NCI-H1105 treated with DMSO at 0.1 percent for 48 hours (cell line): ENCODE measurements at places on chromosomes 6 and 20.
A peak's percentile ranks its signal among the peaks of the same experiment; 100 is the strongest.

DNA sequence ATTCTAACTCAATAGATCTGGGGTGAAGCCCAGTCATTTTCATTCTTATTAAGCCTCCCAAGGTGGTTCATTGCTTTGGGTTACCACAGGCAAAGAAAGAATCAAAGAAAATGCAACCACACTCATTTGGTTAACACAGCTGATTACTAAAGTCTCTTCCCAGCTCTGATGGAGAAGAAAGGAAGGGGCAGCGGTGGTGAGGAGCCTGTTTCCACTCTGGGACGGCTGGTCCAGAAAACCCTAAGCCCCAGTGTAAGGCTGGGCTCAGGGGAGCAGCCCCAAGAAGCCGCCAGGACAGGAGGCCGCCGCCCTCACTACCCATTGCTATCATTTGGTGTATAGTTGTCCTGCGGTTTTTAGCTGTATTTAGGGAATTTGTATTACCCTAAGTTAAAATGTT is 226.9 kb downstream of the CD83 start:
- DNase-seq: no peak

- DNase-seq: no peak
Observed at GRCh38 chr6:158697811-158698210, 48.0 kb downstream of the SYTL3 start.

GRCh38 chr6:159933077-159933476 is 35.8 kb upstream of the IGF2R start:
- no peak for DNase-seq

GRCh38 chr6:83546636-83547035 is 34.3 kb downstream of the PRSS35 start:
- DNase-seq: no peak

DNA sequence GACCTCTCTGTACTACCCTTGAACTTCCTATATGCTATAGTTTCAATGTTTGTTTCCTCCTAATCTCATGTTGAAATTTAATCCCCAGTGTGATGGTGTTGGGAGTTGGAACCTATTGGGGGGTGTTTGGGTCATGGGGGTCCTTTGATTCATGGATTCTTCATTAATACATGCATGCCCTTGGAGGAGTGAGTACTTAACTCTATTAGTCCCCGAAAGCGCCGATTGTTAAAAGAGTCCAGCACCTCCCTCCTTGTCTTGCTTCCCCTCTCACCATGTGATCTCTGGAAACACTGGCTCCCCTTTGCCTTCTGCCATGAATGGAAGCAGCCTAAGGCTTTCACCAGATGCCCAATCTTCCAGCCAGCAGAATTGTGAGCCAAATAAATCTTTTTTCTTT is 31.7 kb downstream of the NCR2 start:
- DNase-seq: no peak

DNA sequence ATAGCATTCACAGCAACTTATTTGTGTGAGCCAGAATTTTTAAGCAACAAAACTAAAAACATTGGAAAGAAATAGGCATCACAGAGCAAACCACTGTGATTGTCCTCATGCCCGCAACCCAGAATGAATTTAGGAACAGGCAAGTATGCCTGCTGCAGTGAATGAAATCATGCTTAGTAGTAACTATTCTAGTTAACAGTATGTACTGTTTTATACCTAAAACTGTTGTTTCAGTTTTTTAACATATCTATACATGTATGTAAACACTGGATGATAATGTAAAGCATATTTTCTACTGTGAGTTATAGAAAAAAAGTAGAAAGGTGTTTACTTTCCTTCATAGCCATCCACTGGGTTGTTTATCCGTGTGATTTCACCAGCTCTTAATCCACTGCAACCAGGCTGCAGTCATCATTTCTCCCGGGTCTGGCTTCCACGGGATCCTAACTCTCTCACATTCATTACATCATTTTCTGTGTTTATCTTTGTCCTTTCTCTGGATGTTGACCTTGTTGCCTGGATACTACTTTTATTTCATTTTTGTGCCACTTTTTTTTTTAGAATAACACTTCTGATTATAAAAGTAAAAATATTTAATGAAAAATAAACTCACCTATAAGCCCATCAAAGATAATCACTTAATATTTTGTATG is 3.6 kb upstream of the ARFGEF3 start:
- no peak for DNase-seq

GRCh38 chr20:57480444-57481160 is 44.3 kb downstream of the CTCFL start:
- no peak for DNase-seq

GRCh38 chr6:1285956-1286355 is 25.9 kb upstream of the FOXQ1 start:
- no peak for DNase-seq

GRCh38 chr20:63163596-63164483 is 52.1 kb downstream of the YTHDF1 start:
- DNase-seq: no peak

GRCh38 chr6:169993861-169994481 is 242.5 kb downstream of the ERMARD start:
- no peak for DNase-seq

DNA sequence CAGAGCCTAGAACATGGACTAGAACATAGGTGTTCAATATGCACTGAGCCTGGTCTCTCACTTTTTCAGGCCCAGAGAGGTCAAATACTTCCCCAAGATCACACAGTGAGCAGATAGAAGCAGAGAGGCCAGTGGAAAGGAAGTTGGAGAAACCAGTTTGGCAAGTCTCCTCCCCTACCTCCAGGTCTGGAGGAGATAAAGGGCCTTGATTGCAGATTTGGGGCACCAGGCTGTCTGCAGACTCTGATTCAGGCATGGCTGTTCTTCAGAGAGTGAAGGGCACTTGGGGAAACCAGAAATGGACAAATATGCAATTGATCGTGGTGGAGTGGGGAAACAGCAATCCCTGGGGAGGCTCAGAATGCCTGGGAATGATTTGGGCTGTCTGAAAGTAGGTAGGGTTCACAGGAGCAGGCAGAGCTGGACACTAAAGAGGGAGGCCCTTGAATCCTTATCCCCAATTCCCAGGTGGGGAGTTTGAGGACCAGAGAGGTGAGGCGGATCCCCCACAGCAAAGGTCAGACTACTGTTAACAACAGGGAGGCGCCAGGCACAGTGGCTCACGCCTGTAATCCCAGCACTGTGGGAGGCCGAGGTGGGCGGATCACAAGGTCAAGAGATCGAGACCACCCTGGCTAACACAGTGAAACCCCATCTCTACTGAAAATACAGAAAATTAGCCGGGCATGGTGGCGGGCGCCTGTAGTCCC is 2.3 kb downstream of the PEDS1 start:
- no peak for DNase-seq

- DNase-seq: no peak
Observed at GRCh38 chr20:2703716-2704475, 11.3 kb downstream of the EBF4 start.

DNA sequence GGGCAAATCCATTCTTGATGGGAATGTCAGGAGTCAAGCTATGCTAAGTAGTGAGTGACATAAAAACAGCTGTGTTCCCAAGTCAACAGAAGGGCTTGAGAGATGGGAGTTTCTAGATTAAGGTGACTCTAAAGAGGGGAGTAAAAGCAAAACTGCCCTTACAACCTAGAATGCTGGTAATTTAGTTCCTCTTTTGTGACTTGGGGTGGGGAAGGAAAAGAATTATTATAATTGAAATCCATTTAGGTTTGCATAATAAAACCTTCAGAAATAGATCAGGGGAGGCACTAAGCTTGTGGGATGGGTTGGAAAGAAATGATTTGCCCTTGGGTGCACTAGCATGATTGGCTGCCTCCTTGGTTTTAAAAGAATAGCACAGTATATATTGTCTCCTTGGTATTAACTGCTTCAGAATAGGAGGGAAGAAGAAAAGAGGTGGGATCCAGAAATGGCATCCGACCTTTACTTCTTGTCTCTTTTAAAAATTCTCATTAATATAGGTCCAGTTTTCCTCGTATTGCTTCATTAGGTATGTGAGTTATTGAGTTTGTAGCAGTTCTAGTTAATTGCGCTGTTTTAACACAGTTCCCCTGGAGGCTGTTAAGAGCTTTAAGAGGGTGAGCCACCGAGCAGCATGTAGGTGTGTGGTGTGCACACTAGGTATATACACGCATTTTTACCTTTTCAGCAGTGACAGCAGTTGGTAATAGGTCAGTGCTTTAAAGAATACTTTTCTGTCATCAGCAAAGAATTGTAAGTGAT is 95.3 kb upstream of the VSTM2L start:
- DNase-seq: no peak

DNA sequence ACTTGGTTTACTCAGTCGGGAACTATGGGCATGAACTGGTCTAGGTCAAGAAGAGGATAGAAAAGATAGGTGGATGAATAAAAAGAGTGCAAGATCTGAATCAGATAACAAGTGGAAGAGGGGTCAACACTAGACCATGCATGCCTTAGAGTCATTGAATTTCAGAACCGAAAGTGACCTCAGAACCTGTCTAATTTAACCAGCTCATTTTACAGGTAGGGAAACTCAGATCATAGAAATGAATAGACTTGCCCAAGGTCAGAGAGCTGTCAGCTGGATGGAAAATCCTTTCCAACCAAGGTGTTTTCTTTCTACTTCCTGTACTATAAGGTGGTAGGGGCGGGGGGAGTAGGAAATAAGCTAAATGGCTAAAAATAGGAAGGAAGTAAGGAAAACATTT is 121.4 kb upstream of the ADGRF1 start:
- DNase-seq: no peak

DNA sequence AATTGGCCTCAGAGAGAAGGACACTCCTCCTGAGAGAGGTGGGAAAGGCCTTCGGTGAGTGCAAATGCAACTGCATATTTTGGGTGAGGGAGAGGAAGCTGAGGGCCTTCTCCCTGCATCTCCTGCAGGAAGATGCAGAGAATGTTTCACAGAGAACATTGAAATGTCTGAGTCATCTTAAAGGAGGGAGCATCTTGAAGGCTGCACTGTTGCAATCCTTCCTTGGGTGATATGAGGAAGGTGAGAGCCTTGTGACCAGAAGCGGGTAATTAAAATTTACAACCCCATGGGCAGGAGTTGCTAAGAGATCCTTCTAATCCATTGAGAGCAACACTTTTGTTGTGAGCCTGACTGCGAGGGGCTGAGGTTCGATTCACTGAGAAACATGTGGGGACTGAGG is 375.7 kb upstream of the MARCKS start:
- no peak for DNase-seq

- DNase-seq: no peak
Observed at GRCh38 chr6:108157981-108158525, 7.8 kb upstream of the NR2E1 start.

DNA sequence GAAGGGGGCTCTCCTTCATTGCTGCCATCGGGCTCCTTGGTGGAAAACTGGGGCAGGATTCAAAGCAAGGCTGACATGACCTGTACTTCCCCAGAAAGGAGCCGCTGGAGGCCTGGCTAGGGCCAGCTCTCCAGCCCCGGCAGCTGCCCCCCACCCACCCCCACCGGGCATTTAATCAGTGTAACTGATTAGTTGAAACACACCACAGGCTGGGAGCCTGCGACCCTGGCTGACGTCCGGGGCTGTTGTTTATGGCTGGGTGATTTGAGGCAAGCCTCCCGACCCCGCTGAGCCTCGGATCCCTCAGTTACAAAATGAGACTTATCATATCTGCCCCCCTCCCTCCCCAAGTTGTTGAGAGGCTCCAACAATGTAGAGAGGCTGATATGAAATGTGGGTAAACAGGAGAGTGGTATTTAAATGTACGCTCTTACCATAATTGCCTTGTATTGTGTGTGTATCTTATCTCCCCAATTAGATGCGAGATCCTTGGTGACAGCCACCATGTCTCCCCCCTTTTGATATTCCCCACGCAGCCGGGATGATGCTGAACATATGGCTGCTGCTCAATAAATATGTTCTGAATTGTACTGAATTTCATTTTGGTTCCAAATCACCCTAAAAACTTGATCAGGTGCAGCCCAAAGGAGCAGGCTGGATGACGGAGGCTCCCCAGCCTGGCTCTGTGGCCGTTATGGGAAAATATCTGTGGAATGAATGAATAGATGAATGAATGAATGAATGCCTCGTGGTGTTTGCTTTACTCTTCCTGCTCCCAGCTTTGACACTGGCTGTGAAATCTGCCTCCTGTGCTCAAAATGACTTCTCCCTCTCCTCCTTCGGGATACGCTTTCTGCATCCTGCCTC is 31.8 kb upstream of the APCDD1L start:
- DNase-seq: peak; percentile 88

GRCh38 chr6:35194390-35194789 is 19.4 kb upstream of the SCUBE3 start:
- DNase-seq: no peak

- no peak for DNase-seq
Observed at GRCh38 chr6:117167520-117168271, 97.7 kb upstream of the VGLL2 start.

GRCh38 chr6:31423550-31423949 is 20.2 kb downstream of the MICA start:
- DNase-seq: peak; percentile 3

- DNase-seq: no peak
Observed at GRCh38 chr6:66522864-66523263, 815.8 kb upstream of the EYS start.

DNA sequence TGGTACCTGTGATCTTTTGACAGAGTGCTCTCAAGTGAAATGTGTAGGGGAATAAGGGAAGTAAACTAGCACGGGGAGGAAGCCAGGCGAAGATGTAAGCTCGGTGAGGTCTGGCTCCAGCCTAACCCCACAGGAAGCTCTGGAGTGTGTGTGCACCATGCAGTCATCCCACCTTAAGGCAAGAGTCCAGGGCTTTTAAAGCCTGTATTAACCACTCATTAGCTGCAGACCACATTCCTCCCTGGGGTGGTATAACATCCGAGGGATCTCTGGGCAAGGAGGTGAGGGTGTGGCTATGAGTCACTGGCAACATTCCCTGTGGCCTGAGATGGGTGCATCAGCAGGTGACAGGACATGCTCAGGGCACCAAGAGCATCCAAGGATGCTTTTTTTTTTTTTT is 12.5 kb upstream of the RANBP9 start:
- no peak for DNase-seq

- DNase-seq: peak; percentile 73
Observed at GRCh38 chr6:111625461-111626391, 20.0 kb upstream of the TRAF3IP2 start.

DNA sequence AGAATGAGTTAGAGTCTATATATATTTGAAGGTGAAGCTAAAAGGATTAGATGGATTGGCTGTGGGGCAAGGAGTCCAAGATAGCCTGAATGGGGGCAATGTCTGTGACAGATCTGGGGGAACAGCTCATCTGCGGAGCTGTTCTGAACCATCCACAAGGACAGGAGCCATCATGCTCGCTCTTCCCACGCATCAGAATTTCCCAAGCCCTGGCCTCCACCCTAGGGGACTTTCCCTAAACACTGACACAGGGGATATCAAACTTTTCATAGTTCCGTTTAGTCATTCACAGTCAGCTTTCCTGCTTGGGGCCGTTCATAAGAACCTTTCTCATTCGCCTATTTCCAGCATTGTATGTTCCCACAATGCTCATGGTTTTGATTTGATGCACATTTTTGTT is 37.6 kb upstream of the CCN6 start:
- no peak for DNase-seq

GRCh38 chr6:20931772-20932171 is 397.5 kb downstream of the CDKAL1 start:
- no peak for DNase-seq

GRCh38 chr20:38790200-38791053 is 15.1 kb upstream of the PPP1R16B start:
- peak; percentile 54 for DNase-seq

GRCh38 chr20:47577314-47577713 is 75.6 kb downstream of the NCOA3 start:
- no peak for DNase-seq
